ENCODE measurements at places on chromosomes 6 and 20.
A peak's percentile ranks its signal among the peaks of the same experiment; 100 is the strongest.

DNA sequence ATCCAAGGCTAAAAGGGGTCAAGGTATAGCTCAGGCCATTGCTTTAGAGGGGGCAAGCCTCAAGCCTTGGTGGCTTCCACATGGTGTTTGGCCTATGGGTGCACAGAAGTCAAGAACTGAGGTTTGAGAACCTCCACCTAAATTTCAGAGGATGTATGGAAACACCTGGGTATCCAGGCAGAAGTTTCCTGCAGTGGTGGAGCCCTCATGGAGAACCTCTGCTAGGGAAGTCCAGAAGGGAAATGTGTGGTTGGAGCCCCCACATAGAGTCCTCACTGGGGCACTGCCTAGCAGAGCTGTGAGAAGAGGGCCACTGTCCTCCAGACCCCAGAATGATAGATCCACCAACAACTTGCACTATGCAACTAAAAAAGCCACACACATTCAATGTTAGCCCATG is 678.7 kb upstream of the ADGRB3 start:
- DNase-seq, result no peak

DNA sequence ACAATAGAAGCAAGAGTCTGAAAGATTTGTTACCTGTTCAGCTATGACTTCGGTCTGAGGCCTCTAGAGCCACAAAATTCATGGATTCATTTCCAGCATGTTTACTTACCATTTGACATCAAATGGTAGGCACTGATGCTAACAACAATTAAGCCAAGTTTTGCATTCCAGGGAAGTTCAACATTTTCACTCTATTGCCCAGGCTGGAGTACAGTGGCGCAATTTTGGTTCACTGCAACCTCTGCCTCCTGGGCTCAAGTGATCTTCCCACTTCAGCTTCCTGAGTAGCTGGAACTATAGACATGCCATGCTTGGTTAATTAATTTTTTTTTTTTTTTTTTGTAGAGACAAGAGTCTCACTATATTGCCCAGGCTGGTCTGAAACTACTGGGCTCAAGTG is 114.1 kb upstream of the SGK1 start:
- DNase-seq, result no peak

DNA sequence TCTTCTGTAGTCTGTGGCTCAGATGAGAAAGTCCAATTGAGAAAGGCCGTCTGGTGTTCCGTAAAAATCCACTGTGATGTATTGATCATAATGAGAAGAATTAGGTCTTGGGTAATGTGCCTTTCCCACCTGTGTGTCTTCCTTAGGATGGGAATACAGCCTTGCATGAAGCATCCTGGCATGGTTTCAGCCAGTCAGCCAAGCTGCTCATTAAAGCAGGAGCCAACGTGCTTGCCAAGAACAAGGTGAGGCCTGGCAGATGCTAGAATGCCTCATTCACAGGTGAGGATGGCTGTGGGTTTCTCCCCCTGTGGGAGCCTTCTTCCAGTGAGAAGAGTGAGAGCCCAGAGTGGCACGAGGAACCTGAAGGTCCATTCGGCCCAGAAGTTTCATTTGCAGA is 32.7 kb downstream of the LYRM2 start:
- no peak for DNase-seq

DNA sequence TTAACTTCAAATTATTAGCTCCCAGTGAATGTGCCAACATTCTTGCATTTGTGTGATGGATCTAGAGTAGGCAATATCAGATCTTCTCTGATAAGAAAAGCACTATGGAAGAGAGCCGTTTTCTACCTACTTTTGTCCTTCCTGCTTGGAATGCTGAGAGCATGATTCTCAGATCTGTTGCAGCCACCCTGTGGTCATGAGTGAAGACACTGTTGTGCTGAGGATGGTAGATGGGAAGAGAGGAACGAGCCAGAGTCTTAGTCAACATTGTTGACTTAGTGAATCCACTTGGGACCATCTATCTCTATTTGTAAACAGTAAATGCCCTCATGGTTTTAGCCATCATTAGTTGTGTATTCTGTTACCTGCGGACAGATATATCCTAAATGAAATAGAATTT is 202.6 kb downstream of the CD109 start:
- DNase-seq, result no peak

GRCh38 chr6:49918787-49919186 is 45.2 kb downstream of the DEFB114 start:
- no peak for DNase-seq

DNA sequence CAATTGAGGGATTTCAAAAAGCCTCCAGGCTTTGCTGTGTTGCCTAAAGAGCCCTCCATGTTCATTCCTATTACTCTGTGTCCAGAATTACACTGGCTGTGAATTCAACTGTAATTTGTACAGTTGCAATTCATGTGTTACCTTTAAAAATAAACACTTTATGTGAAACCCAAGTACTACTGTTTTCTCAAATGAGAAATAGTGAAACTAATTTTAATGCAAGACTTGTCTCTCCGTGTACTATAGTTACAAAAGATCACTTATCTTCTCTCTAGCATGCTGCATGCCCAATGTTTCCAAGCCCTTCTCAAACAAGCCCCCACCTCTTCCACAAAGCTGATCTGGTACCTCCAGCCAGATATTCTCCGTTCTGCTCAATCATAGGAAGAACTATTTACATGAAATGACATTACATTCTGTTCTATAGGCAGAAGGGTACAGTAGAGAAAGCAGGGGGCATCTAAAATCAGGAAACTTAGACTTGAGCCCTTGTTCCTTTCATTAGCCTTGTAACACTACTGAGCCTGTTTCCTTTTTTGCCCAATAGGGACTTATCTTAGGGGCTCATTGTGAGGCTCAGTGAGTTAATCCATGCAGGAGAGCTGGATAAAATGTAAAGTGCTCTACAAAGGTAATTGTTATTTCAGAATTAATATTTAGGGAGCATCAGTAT is 12.3 kb upstream of the COL9A1 start:
- no peak for DNase-seq

DNA sequence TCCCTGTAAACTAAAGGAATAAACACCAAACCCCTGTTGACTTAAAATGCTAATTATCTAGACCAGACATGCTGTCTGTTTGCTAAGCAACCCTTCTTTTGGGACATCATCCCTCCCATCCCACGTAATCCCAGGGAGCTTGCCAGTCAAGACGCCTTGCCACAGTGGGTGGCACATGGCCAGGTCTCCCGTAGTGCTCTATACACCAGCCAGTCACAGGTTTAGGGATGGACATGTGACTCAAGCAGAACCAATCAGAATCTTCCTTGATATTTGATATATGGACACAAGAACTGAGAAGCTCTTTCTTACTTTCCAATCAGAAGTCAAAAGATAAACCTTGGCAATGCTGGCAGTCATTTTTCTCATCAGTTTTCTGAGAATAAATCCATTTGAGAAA is 60.0 kb downstream of the CNKSR3 start:
- no peak for DNase-seq

GRCh38 chr6:147507162-147508041 is 1.1 kb upstream of the SAMD5 start:
- DNase-seq, result peak; percentile 35

- no peak for DNase-seq
Measured at GRCh38 chr6:15244620-15245360, 1.1 kb upstream of the JARID2 start.

DNA sequence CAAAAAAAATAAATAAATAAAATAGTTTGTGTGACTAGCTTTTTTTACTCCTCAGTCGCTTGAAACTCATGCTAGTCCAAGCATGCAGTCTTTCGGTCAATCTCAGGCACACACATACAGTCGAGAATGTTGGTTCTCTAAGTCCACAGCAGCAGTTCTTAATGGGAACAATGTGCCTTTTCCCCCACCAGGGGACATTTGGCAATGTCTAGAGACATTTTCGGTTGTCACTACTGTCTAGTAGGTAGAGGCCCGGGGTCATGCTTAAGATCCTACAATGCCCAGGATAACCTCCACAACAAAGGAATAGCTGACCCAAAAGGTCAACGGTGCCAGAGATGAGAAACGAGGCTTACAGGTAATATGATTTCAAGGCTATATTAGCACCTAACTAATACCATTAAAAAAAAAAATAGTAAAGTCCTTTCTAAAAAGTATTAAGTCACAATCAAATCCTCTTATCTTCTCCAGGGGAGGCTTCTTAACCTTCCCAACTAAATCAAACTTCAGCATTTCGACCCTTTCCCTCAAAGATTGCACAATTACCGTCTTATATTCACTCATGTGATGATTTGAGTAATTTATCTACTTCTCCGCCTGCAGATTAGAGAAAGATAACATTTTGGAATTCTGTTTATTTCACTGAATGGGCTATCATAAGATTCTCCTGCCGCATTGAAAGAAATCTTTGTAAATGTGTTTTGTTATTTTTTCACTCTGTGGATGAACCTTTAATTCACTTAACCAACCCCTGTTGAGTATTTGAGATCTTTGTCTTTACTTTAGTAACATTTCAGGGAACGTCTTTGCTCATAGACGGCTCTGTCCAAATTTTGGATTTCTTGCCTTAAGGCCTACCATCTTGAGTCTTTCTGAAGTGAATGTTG is 8.1 kb upstream of the SALL4 start:
- no peak for DNase-seq

GRCh38 chr6:20661721-20662120 is 127.5 kb downstream of the CDKAL1 start:
- peak; percentile 37 for DNase-seq

DNA sequence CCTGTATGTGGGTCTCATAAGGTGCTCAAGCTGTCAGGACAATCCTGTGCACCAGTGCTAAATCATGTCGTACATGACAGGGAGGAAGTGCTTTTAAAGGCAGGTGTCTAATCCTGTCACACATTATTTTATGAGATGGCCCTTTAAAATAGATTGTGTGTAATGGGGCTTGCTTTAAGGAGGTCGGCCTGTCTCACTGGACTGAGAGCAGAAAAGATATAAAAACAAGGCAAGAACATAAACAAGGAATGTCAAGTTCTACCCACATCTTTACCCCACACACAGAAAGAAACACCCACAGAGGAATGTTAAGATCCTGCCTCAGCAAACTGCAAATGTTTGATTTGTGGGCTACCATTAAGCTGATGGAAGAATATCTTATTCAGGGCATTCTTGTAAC is 279.0 kb downstream of the FOXA2 start:
- DNase-seq, result no peak

- DNase-seq, result no peak
Measured at GRCh38 chr6:158629367-158630221, 14.9 kb downstream of the DYNLT1 start.

DNA sequence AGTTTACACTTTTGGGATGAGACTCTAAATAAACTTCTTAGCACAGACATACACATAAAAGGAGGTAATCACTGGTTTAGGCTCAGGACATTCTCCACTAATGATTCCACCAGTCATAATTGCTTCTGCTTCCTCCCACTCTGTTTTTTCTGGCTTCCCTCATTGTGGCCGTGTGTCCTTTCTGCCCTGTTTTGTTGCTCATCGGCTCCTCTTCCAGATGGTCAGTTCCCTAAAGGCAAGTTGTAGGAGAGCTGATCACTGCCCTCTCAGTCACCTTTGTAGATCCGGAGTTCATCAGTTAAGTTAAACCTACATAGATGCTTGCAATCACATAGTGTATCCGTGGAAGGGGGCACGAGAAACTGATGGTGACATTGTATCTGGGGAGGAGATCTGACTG is 200.5 kb upstream of the ARG1 start:
- DNase-seq, result no peak

Data from NCI-H524 treated with DMSO at 0.1 percent for 48 hours (cell line).